Activated gamma-delta T cell treated with Interleukin-2 at 50 U/mL for 16 hours (primary cell): ENCODE measurements at places on chromosomes 1 and 21.

DNA sequence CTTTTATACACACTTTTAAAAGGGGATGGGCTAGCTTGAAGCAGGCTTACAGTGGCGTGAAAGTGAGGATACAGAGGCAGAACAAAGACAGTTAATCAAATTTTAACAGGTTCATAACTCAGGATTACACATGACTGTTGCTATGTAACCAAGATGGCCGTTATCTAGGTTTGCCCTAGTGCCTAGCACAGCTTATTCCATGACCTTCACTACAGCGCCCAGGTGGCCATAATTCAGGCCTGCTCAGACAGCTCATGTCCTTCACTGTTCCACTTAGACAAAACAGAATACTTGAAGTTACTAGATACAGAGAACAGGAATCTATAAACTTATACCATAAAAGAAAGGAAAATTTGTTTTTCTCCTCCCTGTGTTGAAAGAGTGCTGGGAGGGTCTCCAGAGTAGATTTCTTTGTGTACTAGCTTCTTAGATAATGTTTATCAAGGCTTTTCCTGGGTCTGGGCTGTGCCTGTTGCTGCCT, 6.2 kb upstream of the SPRR2F start:
- DNase-seq = no peak

- DNase-seq = no peak
Observed at GRCh38 chr1:231338270-231339128, at the start of gene SPRTN. TSS of gene SPRTN (plus strand) at chr1:231338293. CDS start at chr1:231338384, 91 bp downstream.

DNA sequence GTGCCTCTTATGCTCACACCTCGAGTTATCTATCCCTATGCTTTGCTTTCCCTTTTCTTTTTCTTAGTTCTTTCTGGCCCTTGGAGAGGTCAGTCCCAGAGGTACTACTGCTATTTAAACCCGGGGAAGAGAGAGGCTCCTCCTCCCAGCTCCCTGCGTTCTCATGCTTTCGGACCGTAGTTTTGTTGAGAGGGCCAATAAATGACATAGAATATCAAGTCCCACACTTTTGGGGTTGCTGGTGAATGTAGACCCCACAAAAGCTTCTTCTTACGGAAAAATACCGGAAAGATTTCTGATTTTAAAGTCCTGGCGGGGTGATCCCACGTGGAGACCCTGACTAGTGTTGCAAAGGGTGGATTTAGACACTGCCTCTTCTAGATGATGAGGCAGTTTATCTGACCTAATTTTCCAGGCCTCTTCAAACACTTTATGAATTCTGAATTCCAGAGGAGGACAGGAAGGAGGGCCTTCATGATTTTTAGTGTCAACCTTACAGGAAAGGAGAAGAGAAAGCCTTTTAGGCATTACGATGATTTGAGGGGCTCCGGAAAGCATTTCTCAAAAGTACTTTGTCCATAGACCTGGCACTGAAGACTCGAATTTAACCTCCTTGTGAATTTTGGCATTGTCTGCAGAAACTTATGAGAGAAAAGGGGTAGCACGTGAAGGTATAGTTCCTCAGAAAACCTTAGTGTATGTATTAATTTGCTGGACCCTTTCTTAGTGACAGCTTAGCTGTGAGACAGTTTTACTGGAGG, 694 bp downstream of the TMEM167B start:
- no peak for DNase-seq

GRCh38 chr1:187051618-187052232, 223.0 kb downstream of the PLA2G4A start:
- DNase-seq = no peak

- DNase-seq = no peak
Observed at GRCh38 chr1:7224644-7225043, 439.4 kb downstream of the CAMTA1 start.

- no peak for DNase-seq
Observed at GRCh38 chr1:42403880-42404400, 23.3 kb downstream of the RIMKLA start.

DNA sequence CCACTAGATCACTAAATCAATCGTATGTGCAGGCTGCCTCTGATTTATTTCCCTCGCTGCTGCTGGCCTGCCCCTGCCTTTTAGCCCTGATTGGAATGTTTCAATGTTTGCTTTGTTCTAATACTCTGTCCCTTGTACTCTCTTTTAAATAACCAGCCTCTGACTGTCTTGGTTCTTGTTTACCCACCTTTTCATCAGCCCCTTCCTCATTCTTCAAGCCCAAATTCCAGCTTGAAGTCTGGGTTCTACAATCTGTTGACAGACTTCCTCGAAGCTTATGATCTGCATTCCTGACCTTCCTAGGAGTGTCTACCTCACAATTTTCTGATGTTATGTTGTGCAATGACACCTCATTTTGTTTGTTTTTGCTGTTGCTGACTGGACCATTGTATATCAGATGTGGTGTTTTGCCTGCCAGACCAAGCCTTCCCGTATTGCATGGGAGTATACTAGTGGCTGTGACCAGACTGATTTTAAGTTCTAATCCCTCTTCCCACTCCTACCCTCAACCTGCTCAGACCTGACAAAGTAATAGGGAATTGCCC, 46.6 kb upstream of the APOBEC4 start:
- no peak for DNase-seq

GRCh38 chr1:3363756-3364155, 90.7 kb upstream of the ARHGEF16 start:
- no peak for DNase-seq

DNA sequence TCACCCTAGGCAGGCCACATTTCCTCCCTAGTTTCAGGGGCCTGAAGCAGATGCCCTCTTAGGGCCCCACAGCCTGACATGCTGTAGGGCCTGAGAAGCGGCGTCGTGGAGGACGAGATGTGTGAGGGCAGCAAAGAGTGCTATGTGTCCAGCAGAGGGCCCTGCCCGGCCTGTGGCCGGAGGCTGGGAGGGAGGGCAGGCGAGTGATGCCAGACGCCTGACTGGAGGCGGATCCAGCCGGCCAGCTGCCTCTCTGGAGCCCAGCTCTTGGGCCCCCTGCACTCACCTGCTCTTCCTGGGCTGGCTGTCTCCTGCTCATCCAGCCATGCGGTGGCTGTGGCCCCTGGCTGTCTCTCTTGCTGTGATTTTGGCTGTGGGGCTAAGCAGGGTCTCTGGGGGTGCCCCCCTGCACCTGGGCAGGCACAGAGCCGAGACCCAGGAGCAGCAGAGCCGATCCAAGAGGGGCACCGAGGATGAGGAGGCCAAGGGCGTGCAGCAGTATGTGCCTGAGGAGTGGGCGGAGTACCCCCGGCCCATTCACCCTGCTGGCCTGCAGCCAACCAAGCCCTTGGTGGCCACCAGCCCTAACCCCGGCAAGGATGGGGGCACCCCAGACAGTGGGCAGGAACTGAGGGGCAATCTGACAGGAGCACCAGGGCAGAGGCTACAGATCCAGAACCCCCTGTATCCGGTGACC, at the start of gene GPR37L1:
TSS of gene GPR37L1 (plus strand) at position 279 of the 697 bp plus-strand sequence. CDS start at position 326, 47 bp downstream.
- DNase-seq = no peak

DNA sequence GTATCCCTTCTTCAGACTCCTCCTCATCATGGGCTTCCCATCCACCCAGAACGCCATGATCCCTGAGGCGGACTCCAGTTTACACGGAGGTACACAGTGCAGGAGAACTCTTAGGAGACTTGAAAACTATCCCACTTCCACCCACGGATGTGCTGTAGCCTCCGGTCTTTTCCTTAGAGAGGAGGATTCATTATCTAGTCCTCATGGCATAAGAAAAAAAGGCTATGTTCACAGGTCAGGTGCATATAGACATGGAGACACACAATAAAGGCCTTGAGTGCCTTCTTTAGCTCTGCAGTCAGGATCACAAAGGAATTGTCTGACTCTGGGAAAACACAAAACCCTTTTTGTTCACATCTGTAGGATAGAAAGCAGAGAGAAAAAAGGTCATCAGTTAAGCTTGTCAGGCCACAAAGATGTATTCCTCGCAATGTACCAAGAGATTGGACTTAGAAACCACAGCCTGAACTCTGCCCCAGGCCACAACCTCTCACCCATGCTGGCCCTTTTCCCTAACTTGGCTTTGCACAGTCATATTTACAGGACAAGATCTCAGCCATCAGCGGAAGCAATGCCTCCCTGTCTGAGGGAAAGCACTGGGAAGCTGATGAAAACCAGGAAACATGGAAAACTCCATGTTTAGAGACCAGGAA, 9.0 kb downstream of the CRP start:
- no peak for DNase-seq

GRCh38 chr1:62070384-62071011, 124.2 kb upstream of the L1TD1 start:
- no peak for DNase-seq

- no peak for DNase-seq
Observed at GRCh38 chr1:175415129-175415712, 222.6 kb upstream of the KIAA0040 start.

- DNase-seq = no peak
Observed at GRCh38 chr1:112887599-112888283, 68.3 kb downstream of the SLC16A1 start.
